H9 (cell line): ENCODE measurements at places on chromosomes 11 and 22. TPM values are rescaled to one million over a fixed set of nuclear protein-coding genes. Genes with fewer than 3 reads are reported as not detected.

Gene SBF2
- total RNA-seq, result 29.8 and 30.2 TPM in 2 replicates

DNA sequence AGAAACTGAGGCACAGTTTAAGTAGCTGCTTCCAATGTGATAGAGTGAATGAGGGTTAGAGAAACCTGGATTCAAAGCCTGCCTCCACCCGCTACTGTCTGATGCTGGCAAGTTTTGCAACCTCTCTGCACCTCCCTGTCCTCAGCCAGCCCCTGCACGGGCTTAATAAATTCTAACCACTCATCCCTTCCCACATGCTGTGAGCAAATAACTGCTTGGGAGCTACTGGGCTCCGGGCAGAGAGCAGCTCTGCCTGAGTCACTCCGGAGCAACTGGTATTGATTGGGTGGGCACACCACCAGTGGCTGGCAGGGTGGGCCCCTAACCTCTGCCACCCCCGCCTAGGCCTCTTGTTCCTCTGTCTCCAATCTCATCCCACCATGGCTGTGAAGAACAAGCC, 104.3 kb upstream of the SYT13 start:
- no peaks in the 10 kb centered on the region for H3K36me3 ChIP-seq
- H3K27ac ChIP-seq, result no peak overlapping the region
- no peaks in the 10 kb centered on the region for H3K27me3 ChIP-seq
- H3K4me3 ChIP-seq, result no peak overlapping the region

DNA sequence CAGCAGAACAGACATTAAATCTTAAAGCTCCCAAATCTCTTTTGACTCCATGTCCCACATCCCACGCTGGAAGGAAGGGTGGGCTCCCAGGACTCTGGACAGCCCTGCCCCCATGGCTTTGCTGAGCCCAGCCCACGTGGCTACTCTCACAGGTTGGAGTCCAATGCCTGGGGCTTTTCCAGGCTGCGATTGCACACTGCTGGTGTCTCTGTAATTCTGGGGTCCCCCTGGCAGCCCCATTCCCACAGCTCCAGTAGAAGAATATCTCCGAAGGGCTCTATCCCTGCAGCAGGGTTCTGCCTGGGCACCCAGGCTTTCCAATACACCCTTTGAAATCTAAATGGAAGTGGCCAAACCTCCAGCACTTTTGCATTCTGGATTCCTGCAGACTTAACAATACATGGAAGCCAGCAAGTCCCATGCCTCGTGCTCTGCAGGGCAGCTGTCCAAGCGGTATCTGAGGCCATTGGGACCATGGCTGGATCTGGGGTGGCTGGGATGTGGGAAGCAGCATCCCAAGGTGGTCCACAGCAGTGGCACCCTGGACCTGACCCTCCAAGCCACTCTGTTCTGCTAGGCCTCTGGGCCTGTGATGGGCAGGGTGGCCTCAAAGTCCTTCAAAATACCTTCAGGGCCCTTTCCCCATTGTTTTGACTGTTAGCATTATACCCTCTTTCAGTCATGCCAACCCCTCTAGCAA, 47.9 kb upstream of the TH start:
- H3K4me3 ChIP-seq, result no peak overlapping the region
- peaks cover 8% of the 10 kb centered on the region for H3K36me3 ChIP-seq
- H3K27me3 ChIP-seq, result peaks cover 1% of the 10 kb centered on the region; the same call in 1 of the 2 replicates

DNA sequence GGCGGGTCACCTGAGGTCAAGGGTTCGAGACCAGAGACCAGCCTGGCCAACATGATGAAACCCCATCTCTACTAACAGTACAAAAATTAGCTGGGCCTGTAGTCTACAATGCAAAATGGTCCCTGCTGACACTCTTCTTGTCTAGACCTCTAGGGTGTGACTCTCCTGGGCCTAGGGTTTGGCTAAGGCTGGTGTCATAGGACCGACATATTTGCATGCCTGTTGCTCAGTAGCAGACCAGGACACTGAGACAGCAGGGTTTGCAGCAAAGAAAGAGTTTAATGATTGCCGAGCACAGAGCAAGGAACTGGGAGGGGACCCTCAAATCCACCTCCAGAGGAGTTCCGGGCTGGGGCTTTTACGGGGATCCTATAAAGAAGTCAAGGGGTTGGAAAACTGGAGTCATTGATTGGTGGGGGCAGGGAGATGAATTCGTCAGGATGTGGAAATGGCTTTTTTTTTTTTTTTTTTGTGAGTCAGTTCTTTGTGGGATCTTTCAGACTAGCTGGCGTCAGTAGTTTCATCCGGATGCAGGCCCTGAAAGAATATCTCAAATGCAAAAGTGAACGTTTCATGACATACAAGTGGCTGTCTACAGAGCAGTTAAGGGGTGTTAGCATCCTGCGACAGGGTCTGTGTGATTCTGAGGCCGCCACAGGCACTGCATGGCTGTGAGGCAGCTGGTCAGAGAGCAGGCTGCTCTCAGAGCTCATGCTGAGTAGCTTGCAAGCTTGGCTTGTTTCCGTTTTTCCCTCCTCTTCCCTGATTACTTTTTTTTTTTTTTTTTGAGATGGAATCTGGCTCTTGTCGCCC, 27.2 kb upstream of the A4GALT start:
- H3K36me3 ChIP-seq, result no peaks in the 10 kb centered on the region
- no peak overlapping the region for H3K4me3 ChIP-seq
- H3K4me1 ChIP-seq, result no peaks in the 10 kb centered on the region; the same call in 1 of the 2 replicates
- H3K27ac ChIP-seq, result no peak overlapping the region
- no peaks in the 10 kb centered on the region for H3K27me3 ChIP-seq

Gene RBMXL2
- not detected in 2 replicates for total RNA-seq

DNA sequence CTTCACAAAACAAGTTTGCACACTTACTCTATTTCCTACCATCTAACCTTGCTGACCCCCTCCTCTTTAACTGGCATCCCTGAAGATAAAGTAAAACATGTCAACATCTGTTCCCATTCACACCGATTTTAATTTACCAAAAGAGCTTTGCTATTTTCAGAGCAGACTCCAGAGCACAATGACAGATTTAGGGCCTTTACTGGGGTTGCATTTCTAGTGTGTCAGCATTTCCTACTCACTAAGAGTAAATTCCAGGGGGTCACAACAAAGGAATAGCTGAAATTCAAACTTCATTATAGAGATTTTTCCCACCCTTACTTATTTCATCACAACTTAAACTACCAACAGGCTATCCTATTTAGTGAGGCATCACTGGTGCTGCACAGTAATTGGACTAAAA, 60.8 kb downstream of the SOX6 start:
- no peaks in the 10 kb centered on the region for H3K4me1 ChIP-seq
- no peaks in the 10 kb centered on the region for H3K36me3 ChIP-seq
- no peak overlapping the region for H3K27ac ChIP-seq
- H3K27me3 ChIP-seq, result no peaks in the 10 kb centered on the region

- H3K4me3 ChIP-seq, result no peak overlapping the region
- no peaks in the 10 kb centered on the region for H3K36me3 ChIP-seq
- H3K4me1 ChIP-seq, result no peaks in the 10 kb centered on the region
Measured at GRCh38 chr22:50084614-50085021, 608 bp downstream of the MLC1 start.
